Retina (tissue), 1 donor: ENCODE measurements at places on chromosomes 16 and 17.

DNA sequence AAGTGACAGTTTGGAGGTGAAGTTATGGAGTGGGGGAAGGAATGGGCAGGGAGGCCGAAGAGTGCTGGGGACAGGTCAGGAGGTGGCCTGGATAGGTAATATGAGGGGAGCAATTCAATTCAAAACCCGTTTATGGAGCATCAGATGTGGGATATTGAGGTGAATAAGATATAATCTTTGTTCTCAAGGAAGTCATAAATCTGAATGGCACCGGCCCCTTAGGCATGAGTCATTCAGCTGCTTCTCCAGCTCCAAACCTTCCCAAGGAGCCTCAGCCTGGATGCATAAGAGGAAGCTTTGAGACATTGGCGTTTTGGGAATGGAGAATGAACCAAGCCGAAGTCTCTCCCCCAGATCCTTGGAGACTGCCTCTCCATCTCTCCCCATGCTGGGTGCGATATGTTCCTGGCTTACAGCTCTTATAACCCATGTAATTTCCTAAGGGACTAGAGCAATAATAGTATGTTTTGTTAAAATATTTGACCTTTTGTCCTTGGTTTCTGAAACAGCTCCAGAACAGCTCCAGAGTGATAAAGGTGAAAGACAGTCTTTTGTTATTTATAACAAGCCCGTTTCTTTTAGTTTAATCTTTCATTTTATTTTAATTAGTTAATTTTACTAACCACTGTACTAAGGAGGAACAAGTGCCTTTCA is 1.7 kb downstream of the TUBG2 start:
- no peak for DNase-seq

GRCh38 chr17:1999557-2000251 is 25.4 kb downstream of the RTN4RL1 start:
- DNase-seq, result peak; percentile 85

GRCh38 chr17:78147315-78147998 is 1.3 kb downstream of the C17orf99 start:
- DNase-seq, result no peak

DNA sequence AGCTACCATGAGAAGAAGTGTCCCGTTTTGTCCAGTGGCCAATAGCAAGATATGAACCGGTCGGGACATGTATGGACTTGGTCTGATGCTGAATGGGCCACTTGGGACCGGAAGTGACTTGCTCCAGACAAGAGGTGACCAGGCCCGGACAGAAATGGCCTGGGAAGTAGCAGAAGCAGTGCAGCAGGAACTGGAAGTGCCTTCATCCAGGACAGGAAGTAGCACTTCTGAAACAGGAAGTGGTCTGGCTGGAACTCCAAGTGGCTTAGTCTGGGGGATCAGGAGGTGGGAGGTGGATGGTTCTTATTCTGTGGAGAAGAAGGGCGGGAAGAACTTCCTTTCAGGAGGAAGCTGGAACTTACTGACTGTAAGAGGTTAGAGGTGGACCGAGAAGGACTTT is 5.3 kb downstream of the EFNB3 start:
- no peak for DNase-seq

GRCh38 chr16:6335072-6335471 is 997.6 kb upstream of the RBFOX1 start:
- no peak for DNase-seq

GRCh38 chr17:73865831-73866230 is 221.6 kb upstream of the SDK2 start:
- no peak for DNase-seq

DNA sequence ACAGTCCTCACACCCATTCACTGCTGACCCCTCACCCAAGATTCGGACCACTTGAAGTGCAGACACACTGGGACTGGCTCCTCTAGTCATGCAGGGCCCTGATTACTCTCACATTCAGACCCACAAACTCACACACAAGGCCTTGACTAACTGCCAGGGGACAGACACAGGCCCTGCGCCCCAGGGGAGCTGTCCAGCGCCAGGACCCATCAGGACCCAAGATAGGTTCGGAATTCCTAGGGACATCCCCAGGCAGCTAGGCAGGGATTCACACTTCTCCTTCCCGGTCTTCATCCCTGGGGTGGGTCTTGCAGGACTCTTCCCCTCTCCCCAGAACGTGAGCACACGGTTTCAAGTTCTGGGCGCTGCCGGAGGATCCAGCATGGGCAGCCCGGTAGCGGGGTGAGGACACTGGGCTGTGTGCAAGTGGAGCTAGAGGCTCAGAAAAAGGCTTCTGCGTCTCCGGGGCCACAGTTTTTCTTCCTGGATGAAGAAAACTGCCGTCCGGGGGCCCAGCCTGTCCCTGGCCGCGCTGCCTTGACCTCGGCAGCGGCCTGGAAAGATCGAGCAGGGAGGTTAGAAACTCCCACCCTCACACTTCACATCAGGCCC is 1.6 kb downstream of the SEZ6 start:
- DNase-seq, result no peak

DNA sequence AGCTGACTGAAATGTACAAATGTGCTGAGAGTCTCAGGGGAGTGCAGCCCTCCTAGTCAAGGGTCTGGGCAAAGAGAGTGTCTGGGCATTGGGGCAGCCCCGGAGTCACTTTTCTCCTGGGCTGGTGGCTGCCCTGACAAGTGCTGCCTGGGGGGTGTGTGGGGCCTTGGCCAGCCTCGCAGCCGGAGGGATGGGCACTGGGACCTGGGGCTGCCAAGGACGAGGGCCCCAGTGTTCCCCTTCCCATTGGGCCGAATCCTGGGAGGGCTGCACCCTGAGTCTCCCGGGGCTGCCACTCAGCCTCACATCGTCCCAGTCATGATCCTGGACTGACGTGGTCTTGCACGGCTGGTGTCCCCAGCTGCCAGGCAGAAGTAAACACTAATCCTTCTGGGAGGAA is 132.3 kb downstream of the BANP start:
- DNase-seq, result no peak
